Naive thymus-derived CD8-positive, alpha-beta T cell (primary cell): ENCODE measurements at places on chromosomes 2 and 18.

DNA sequence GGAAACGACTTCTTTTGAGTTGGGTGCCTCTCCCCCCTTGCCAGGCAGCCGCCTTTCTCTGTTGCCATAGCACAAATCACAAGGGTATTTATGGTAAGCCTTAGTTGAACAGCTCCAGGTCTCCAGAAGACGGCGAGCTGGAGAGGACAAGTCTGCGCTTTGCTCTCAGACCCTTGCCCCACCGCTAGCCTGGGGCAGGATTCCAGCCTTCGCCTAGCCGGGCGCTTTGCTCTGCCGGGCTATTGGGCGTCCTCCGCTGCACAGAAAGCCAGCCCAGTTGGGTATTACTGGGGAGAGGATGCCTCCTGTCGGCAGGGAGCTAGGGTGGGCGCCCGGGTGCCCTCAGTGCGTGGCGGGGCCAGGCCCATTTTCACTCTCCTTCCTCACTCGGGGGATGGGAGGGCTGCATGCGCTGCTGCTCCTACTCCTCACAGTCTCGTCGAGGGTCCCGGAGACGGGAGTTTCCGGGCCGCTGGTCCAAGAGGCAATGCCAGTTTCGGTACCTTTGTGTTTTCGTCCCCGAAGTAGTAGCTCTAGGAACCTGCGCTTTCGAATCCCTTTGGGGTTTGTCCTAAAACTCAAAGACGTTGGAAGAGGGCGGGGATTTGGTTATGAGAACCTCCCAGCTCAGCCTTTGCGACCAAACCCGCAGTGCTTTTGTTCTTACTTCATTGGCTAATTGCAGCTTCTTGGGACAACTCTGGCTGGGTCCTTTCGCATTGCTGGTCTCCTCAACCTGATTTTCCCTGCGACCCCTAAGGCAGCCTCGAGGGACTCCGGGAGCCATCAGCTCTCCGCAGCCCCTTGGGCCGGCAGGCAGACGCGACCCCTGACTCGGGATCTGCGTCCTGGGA lies 3.6 kb upstream of the DLX2 start:
- DNase-seq: peak; percentile 55

DNA sequence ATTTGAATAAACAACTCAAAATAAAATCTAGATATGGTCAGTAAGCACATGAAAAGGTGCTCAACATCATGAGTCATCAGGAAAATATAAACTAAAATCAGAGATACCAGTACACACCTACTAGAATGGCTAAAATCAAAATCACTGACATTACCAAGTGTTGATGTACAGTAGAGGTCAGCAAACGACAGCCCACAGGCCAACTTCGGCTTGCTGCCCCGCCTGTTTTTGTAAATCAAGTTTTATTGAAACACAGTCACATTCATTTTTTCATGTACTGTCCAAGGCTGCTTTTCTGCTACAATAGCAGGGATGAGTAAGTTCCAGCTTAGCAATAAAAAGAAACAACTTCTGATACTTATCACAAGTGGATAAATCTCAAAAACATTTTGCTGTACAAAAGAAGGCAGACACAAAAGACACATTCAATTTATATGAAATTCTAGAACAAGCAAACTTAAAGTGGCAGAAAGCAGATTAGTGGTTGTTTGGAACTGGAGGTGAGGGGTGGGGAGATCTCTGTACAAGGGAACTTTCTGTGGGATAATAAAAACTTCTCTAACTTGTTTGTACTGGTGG lies 32.1 kb downstream of the TRAK2 start:
- no peak for DNase-seq

DNA sequence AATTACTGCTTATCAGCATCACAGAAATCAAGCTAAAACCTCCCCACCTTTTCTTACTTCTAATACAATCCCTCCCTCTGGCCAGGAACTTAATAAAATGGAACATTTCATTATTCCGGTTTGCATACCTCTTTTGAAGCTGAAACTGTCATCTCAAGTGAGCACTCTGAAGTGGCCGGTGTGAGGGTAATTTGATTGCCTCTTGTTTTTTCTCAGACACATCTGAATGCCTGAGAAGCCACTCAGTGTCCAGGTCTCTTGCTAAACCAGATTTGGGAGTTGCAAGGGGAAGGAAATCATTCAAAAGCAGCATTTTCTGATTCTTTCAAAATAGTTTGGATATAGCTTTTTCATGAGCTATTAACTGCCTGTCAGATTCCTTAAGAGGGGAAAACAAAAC lies 190.3 kb downstream of the C1D start:
- no peak for DNase-seq

DNA sequence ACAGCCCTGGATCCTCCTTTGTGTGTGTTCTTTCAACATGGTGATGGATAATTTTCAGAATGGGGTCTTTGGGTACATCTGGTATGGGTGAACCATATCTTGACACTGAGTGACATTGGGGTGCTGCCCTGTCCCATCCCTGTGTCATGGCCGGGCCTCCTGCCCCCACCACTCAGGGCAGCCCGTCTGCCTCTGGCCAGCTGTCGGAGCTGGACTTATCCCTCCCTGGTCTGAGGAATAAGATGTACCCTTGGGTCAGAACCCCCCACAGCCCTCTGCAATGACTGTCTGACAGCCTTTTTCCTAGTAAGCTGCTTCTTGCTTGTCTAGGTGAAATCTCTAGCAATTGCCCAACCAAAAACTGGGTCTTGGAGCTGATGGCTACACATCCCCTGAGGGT lies 142.9 kb downstream of the SH3RF3 start:
- DNase-seq: no peak

GRCh38 chr2:190791347-190791975 lies 89.2 kb upstream of the GLS start:
- no peak for DNase-seq

DNA sequence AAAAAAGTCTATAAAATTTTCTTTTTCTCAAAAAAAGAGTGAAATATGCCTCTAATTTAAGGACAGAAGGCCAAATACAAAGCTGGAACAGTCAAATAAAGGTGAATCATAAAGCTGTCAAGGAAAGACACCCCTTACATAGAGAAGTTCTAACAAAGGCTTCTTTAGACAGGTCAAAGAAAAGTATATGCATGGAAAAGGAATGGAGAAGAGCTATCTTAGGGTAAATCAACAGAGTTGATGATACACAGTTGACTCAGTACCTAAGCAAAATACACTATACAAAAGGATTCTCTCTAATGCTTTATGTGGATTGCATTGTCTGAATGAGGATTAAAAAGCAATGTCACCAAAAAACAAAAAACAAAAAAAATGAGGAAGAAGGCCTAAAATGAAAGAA lies 214.8 kb downstream of the TXNL1 start:
- DNase-seq: no peak

DNA sequence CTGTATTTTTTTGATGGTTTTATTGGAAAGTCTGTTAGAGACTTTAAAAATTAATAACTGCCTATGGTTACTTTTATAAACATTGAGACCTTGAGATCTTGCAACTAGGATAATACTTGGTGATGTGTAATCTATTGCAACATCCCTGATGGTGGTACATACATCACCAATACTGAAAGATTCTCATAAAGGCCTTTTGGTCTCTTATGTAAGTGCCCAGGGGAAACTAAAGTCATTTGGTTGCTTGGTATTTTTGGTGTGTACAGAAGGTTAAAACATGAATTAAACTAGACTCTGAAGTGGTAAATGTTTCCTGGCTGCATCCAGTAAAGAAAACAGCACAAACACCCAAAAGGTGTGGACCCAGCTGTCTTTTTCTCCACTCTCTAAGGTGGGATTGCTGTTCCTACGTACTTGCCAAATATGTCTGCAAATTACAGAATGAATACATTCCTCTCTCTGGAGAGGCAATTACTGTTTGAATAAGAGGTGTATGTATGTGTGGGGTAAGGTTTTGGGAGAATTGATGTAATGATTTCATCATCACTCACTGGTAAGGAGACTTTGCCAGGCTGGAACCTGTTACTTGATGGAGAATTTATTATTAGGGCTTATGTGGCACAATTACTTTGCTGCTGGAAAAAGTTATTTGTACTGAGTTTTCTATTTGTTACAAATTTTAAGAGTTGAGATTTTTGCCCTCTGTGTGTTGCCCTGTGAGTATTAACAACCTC lies 3.6 kb downstream of the B3GNT2 start:
- DNase-seq: no peak
